ENCODE measurements at places on chromosomes 5 and 9.

DNA sequence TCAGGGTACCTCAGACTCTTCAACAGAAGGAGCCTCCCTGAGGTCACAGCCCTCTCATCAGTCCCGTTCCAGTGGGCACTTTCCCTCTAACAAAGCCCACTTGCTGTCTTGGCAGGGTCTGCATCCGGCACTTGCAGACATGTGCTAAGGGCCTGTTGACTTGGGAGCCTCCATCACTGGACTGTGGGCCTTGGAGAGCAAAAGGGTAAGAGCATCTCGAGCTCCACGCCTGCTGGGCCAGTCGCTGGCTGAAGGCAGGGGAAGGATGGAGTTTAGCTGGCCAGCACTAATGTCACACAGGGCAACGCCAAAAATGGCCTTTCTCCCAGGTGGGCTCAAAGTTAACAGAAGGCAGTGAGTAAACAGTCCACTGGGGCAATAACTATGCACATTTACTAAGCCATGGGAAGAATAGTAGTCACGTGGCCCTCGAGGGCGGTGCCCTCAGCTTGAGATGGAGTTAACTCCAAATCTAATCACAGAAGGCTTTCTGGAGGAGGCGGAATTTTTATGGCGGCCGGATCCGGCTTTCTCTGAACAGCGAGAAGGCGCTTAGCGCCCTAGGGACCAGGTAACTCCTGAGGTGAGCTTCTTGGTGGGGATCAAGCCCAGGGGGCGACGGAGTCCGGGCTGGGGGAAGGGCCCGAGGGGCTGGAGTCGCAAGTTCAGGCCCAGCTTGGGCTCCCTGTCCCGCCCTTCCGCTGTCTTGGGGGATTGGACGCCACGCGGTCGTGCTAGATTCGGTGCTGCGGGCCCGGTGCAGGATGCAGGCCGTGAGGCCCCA, 2.0 kb upstream of the NSD1 start:
- no peak for DNase-seq

DNA sequence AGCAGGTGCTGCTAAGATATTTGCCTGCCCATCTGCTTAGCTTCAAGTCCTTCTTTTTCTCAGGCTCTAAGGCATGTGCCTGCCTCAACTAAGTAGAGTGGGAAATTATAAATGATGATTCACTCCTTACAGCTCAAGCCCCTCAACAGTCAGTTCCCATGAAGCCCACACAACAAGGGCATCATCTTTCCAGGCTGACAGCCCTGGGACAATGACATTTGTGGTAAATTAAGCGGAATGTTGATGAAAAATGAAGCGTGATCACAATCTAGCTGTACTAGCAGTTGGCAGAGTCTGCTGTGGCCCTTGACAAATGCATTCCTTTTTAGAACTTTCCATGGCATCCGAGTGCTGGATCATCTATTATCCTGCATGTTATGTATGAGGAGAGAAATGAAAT, 548.6 kb downstream of the KIF4B start:
- no peak for DNase-seq

DNA sequence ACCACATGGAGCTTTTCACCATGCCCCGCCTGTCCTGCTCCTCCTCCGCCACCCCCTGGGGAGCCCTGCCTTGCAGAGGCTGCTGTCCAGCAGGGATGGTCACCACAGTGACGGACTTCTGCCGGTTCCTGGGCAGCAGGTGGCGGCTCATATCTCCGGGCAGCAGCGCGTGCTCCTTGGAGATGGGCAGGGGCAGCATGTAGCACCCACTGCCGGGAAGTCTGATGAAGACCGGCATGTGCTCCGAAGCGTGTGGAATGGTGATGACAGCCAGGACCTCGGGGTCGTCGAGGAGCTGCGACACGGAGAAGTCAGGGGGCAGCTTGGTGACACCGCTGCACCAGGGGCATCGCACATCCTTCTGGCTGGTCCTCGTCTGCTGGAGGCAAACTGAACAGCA, 19.2 kb downstream of the PLGRKT start:
- DNase-seq = no peak

GRCh38 chr5:168724227-168724626, 145.1 kb upstream of the PANK3 start:
- DNase-seq = no peak

DNA sequence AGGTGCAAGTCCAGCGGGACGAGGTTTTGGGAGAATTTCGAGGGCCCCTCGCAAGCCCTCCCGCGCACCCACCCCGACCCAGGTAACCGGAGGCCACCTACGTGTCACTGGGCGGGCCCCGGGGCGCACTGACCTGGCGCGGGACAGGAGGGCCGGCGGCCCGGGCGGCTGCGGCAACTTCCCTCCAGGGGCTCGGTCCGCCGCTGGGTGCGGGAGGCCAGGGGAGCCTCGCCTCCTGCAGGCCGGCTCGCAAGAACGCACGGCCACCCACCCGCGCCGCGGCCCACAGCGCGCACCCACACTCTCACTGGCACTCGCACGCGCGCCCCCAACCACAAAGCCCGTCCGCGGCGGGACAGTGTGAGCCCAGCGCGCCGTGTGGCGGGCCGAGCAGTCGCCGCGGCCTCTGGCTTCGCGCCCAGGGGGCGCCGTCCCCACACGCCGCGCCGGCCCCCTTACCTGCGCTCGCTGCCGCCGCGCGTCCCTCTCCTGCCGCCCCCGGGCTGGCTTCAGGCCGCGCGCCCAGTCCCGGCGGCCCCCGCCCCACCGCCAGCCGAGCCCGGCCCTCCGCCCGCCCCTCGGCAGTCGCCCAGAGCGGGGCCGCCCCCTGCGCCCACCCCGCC, 451 bp downstream of the LPAR1 start:
- no peak for DNase-seq

DNA sequence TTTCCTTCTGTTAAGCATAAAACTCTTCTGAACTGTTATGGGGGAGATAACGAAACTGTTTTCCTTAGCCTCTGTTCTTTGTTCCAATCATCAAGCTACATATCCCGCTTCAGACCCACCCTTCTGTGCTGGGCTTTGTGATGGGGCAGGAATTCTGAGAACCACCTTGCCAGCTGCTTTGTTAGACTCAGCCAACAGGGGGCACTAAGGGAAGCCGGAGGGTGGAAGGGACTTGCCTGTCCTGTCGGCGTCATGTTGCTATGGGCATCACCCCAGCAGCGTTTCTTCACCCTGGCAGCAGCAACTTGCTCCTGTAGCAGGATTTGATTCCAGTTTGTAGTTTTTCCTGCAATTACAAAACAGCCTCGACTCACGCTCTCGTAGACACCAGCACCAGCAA, 169.1 kb downstream of the CAAP1 start:
- peak; percentile 26 for DNase-seq

- DNase-seq = no peak
Observed at GRCh38 chr5:135110785-135111596, 77.0 kb upstream of the PITX1 start.

DNA sequence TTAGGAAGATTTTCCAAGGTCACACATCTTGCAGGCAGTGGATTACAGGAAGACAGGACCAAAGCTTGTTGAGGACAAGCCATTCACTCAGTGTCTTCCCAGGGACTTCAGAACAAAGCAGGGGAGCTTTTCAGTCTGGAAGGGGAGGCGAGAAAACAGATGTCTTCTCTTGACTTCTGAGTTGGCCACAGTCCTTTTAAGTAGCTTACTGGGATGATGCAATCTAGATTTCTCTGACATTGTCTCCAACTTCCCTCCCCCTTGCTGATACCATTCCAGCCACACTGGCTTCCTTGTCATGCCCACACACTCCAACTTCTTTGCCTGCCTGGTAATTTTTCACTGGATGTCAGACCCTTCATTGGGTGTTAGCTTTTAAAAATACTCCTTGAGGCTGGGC, 174.2 kb upstream of the TBC1D2 start:
- no peak for DNase-seq

DNA sequence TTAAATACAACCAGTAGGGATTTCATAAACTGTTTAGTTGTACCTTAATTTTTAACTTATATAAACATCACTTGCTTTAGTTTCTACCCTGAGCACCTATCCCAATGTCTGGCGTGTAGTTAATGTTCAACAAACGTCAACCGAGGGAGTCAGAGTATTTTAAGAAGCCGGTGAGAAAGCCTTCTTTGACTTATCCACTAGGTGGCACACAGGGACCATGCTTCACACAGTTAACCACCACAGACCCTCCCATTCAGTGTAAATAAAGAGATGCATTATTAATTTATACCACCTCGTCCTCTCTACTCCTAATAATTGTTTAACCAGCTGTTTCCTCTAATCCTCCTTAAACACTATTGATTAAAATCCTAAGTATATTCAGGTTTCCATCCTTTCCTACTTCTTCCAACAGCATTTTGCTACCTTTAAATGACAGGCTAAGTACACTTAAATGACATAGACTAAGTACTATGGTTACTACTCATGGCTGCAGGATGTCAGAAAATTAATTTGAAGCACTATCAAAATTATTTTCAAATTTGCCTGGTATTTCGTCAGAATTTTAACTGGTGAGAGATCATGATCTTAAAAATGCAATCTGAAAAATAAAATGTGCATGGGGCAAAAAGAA, 2.3 kb downstream of the HAPLN1 start:
- DNase-seq = peak; percentile 18

DNA sequence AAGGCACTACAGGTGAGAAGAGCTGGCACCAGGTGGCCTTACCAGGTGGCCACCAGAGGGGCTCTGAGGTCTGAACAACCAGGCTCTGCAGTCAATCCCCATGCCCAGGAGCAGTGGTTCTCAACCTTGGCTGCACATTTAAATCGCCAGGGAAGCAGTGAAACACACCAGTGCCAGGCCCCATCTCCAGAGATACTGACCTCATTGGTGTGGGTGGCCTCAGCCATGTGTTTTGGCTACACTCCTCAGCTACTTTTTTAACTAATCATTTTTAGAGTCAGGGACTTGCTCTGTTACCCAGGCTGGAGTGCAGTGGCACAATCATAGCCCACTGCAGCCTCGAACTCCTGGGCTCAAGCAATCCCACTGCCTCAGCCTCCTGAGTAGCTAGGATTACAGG, 56.0 kb downstream of the GABBR2 start:
- no peak for DNase-seq

- DNase-seq = no peak
Observed at GRCh38 chr5:149961957-149962409, 1.4 kb downstream of the SLC26A2 start.

- no peak for DNase-seq
Observed at GRCh38 chr9:130634801-130635200, 29.6 kb upstream of the PRDM12 start.

DNA sequence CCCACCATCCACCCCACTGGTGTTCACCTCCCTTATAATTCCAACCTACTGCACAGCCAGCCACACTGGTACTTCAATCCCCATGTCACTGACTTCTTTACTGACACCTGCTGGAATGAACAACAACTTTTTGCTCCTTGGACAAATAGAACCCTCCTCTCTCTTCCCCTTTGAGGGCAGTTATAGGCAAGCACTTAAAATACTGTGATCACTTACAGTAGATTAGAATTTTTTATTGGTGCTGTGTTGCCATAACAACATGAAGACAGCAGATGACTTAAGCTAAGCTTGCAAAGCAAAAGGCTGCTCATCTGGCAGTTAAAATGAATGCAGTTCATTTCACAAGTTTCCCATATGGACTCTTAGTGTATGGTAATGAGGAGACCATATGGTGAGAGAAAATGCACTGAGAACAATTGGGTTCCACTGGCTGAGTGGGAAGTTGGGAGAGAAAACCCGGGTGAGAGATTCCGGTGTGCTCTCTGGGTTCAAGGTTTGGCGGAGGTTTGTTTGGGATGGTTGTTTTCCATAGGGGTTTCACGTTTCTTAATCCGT, 374.3 kb downstream of the EBF1 start:
- no peak for DNase-seq

- peak; percentile 56 for DNase-seq
Observed at GRCh38 chr9:35690614-35691333, 1.0 kb upstream of the TPM2 start.

Data from activated CD4-positive, alpha-beta memory T cell treated with anti-CD3 and anti-CD28 coated beads for 36 hours (primary cell).